Heart right ventricle (tissue), 16 donors: ENCODE measurements at places on chromosomes 12 and 14. TPM values are rescaled to one million over a fixed set of nuclear protein-coding genes. Genes with fewer than 3 reads are reported as not detected.

SLC11A2 gene
- 19.5 TPM for total RNA-seq

MYH6 gene
- 500 TPM for total RNA-seq

RGS6 gene
- total RNA-seq, result 22.1 TPM

SMIM41 gene
- not detected for total RNA-seq

C1R gene
- 43.6 TPM for total RNA-seq

FOXN4 gene
- not detected for total RNA-seq

TAS2R46 gene
- total RNA-seq, result not detected

TMEM117 gene
- total RNA-seq, result 7.2 TPM

FOXM1 gene
- total RNA-seq, result not detected

PLBD1 gene
- 45.1 TPM for total RNA-seq

SCNN1A gene
- total RNA-seq, result 0.51 TPM

SAMD15 gene
- total RNA-seq, result 0.17 TPM

AVPR1A gene
- total RNA-seq, result 1.9 TPM

DNA sequence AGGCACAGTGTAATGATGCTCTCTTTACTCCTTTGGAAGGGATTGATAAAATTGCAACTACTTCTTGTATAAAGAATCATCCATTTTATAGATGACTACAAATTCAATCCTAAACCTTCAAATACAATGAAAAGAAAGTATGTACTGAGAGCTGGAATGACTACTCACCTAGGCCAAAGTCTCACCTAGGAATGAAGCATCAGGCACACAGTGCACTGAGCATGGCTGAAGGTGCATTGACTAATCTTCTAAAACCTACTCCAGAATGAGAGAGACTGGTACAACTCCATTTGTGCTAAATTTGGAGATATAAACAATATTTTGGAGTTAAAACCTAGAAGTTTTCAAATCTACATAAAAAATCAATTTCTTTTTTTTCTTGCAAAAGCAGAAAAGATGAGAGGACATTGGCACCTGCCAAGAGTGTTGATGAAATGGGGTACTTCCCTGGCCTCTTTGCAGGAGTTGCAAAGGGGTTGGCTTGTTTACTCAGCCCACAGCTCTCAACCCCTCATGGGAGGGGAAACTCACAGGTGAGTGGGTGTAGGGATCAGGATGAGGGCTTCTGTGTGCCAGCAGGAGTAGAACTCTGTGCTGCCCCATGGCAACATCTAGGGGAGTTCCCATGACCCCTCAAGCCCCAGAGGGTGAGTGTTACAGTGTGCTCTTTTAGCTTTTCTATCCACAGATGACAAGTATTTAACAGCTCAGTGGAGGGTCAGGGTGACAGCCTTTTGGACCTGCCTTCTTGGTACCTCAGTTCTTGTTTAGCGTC lies 31.3 kb downstream of the CLECL1 start:
- peaks cover 19% of the 10 kb centered on the region for H3K4me1 ChIP-seq
- H3K4me3 ChIP-seq, result no peak overlapping the region
- no peaks in the 10 kb centered on the region for H3K36me3 ChIP-seq
- H3K27ac ChIP-seq, result no peak overlapping the region
- no peaks in the 10 kb centered on the region for H3K27me3 ChIP-seq

DNA sequence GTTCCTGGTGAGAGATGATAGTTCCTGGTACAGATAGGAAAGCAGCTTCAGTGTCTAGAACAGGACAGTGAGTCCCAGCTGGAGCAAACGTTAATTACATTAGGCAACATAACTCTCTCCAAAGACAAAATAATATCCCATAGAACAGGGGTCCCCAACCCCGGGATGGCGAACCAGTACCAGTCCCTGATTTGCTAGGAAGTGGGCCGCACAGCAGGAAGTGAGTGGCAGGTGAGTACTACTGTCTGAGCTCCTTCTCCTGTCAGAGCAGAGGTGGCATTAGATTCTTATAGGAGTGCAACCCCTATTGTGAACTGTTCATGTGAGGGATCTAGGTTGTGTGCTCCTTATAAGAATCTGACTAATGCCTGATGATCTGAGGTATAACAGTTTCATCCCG lies 204.1 kb downstream of the NELL2 start:
- no peaks in the 10 kb centered on the region for H3K4me1 ChIP-seq
- H3K36me3 ChIP-seq, result no peaks in the 10 kb centered on the region
- no peaks in the 10 kb centered on the region for H3K27me3 ChIP-seq
- H3K27ac ChIP-seq, result no peak overlapping the region

- H3K4me3 ChIP-seq, result peak within 1 kb of the TSS; percentile 67
- H3K36me3 ChIP-seq, result no peaks in the 10 kb centered on the region
- no peaks in the 10 kb centered on the region for H3K27me3 ChIP-seq
- peak within 1 kb of the TSS; percentile 86 for H3K27ac ChIP-seq
These were observed at the start of gene RAPGEF3 for GRCh38 chr12:47758834-47759690. Gene RAPGEF3, minus strand, starts transcription at chr12:47758880. Its CDS starts 324 bp downstream, at chr12:47758556.

- H3K4me3 ChIP-seq, result no peak overlapping the region
- H3K27ac ChIP-seq, result no peak overlapping the region
- no peaks in the 10 kb centered on the region for H3K27me3 ChIP-seq
- no peaks in the 10 kb centered on the region for H3K4me1 ChIP-seq
- DNase-seq, result no peak
These were observed 187.4 kb downstream of the KLHL28 start for GRCh38 chr14:44774396-44774795.

GRCh38 chr14:101897326-101897725 lies 67.0 kb upstream of the DYNC1H1 start:
- H3K4me3 ChIP-seq, result no peak overlapping the region
- H3K4me1 ChIP-seq, result peaks cover 3% of the 10 kb centered on the region
- peaks cover 100% of the 10 kb centered on the region for H3K36me3 ChIP-seq
- no peak overlapping the region for H3K27ac ChIP-seq
- DNase-seq, result no peak

DNA sequence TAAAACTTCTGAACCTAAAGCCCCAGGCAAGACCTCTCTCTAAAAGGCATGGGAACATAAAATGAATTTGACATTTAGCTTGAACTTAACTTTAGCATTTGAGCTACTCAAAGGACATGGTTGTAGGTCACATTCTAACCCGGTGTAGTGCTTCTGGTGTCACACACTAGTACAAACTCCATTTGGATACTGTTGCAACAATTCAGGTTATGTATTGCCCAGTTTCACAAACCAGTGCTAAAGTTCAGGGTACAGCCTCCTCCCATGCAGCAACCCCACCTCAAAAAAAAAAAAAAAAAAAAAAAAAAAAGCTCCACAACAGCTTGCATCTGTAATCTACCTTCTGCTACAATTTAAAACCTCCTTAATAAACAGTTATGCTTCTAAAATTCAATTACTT lies 7.8 kb downstream of the PPTC7 start:
- peak overlapping the region; percentile 74 for H3K27ac ChIP-seq
- no peak overlapping the region for H3K4me3 ChIP-seq
- peaks cover 51% of the 10 kb centered on the region for H3K4me1 ChIP-seq

DNA sequence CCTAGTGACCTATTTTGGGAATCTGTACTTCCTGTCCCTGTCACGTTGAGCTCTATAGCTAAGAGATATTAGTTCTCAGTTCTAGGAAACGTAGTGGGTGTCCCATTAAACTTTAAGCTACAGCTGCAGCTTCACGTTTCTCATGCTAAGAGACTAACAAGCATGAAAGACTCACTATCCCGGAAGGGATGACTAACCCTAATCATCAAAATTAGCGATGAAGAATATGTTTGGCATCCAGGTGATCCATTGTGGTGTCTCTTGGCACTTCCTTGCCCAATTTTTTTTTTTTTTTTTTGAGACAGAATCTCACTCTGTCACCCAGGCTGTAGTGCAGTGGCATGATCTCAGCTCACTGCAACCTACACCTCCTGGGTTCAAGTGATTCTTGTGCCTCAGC lies 11.0 kb upstream of the LALBA start:
- H3K4me1 ChIP-seq, result no peaks in the 10 kb centered on the region
- H3K27ac ChIP-seq, result no peak overlapping the region
- no peak overlapping the region for H3K4me3 ChIP-seq
- peaks cover 4% of the 10 kb centered on the region for H3K27me3 ChIP-seq

- no peaks in the 10 kb centered on the region for H3K36me3 ChIP-seq
- H3K27me3 ChIP-seq, result no peaks in the 10 kb centered on the region
- DNase-seq, result peak; percentile 47
- H3K27ac ChIP-seq, result no peak overlapping the region
- no peak overlapping the region for H3K4me3 ChIP-seq
These were observed 86.6 kb downstream of the KDM2B start for GRCh38 chr12:121494093-121494787.

DNA sequence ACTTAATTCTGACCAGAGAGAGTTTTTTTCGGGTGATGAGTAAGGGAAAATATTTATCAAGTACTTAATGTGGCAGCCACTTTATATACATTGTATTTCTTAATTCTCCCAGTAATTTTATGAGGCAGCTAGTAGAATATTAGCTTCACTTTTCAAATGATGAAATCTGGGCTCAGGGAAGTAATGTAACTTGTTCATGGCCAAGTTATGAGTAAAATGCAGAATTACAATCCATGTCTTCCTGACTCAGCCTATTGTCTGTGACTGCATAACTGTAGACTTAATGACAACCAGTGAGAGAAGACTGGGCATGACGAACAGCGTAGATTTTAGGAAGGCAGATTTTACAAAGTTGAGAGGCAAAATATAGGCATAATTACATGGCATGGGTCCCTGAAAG lies 106.7 kb upstream of the MIS18BP1 start:
- no peaks in the 10 kb centered on the region for H3K27me3 ChIP-seq
- H3K4me3 ChIP-seq, result no peak overlapping the region
- H3K36me3 ChIP-seq, result no peaks in the 10 kb centered on the region
- no peak overlapping the region for H3K27ac ChIP-seq

GRCh38 chr12:54571193-54572188 lies 17.0 kb downstream of the PPP1R1A start:
- no peaks in the 10 kb centered on the region for H3K4me1 ChIP-seq
- H3K36me3 ChIP-seq, result no peaks in the 10 kb centered on the region
- H3K27me3 ChIP-seq, result no peaks in the 10 kb centered on the region

DNA sequence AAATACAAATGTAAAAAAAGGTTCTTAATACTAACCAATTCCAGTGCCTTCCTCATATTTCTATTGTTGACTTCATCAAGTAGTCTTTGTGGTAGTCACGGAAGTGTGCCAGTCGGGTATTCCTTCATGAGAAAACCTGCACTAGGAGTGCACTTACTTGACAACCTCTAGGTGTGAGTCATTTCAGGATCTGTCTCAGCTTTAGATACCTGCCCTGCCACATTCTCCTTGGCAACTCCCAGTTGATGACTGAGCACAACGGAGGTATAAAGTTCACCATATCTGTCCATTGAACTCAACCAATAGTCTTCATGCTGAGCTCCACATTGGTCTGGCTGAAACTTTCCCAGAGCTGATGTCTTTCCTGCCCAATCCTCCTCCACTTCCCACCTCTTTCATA lies 215.7 kb downstream of the SYT10 start:
- H3K4me3 ChIP-seq, result no peak overlapping the region
- DNase-seq, result no peak
- H3K27ac ChIP-seq, result no peak overlapping the region
- no peaks in the 10 kb centered on the region for H3K27me3 ChIP-seq
- H3K4me1 ChIP-seq, result no peaks in the 10 kb centered on the region
- H3K36me3 ChIP-seq, result no peaks in the 10 kb centered on the region

GRCh38 chr14:61145034-61145902 lies 135.9 kb downstream of the TMEM30B start:
- H3K27me3 ChIP-seq, result no peaks in the 10 kb centered on the region
- no peak for DNase-seq
- H3K4me3 ChIP-seq, result no peak overlapping the region
- no peaks in the 10 kb centered on the region for H3K4me1 ChIP-seq
- H3K27ac ChIP-seq, result peak overlapping the region; percentile 46

DNA sequence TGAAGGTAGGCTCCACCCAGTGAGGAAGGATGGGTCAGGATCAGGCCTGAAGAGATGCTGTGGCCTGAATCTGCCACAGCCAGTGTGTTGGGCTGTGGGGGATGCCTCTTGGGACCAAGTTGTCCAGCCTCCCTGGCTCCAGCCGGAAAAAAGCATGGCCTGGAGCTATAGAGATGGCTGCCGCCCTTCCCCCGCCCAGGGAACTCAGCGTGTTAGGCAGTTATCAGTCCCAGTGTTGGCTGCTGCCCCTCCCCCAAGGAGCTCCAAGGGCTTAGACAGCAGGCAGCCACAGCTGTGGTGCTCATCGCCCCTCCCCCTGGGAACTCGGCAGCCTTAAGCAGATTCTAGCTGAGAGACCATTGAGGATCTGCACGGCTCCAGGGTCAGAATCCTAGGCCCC lies 158.0 kb downstream of the CAPZA3 start:
- no peaks in the 10 kb centered on the region for H3K36me3 ChIP-seq
- H3K27me3 ChIP-seq, result no peaks in the 10 kb centered on the region
- H3K4me3 ChIP-seq, result no peak overlapping the region
- no peaks in the 10 kb centered on the region for H3K4me1 ChIP-seq
- DNase-seq, result peak; percentile 74
- no peak overlapping the region for H3K27ac ChIP-seq

GRCh38 chr14:36161776-36162175 lies 14.7 kb downstream of the PTCSC3 start:
- no peak overlapping the region for H3K27ac ChIP-seq
- H3K36me3 ChIP-seq, result no peaks in the 10 kb centered on the region
- no peak overlapping the region for H3K4me3 ChIP-seq
- H3K27me3 ChIP-seq, result peaks cover 5% of the 10 kb centered on the region
- no peak for DNase-seq

- no peaks in the 10 kb centered on the region for H3K4me1 ChIP-seq
- H3K4me3 ChIP-seq, result no peak overlapping the region
- no peaks in the 10 kb centered on the region for H3K36me3 ChIP-seq
- no peak for DNase-seq
- no peak overlapping the region for H3K27ac ChIP-seq
These were observed 357.1 kb upstream of the SFSWAP start for GRCh38 chr12:131353826-131354225.

DNA sequence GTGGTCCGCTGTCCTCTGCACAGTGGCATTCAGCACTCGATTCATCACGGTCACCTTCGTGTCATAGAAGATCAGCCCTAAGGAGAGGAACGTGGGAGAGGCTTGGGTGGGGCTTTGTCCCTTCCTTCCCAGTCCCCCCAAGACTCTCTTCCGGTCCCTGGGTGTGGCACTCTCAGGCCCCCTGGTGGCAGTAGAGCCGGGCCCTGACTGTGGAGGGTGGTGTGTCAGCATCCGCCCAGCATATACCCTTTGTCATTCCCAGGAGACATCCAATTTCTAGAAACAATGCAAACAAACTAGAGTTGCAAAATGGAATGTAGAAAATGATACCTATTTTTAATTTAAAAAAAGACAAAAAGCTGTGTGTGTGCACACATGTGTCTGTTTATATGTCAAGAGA lies 45.0 kb downstream of the TRAFD1 start:
- peaks cover 95% of the 10 kb centered on the region for H3K36me3 ChIP-seq
- no peaks in the 10 kb centered on the region for H3K27me3 ChIP-seq
- H3K27ac ChIP-seq, result no peak overlapping the region
- H3K4me1 ChIP-seq, result no peaks in the 10 kb centered on the region
- H3K4me3 ChIP-seq, result no peak overlapping the region

GRCh38 chr12:57072661-57073060 lies 5.9 kb downstream of the NEMP1 start:
- H3K27ac ChIP-seq, result no peak overlapping the region
- H3K36me3 ChIP-seq, result peaks cover 7% of the 10 kb centered on the region
- no peaks in the 10 kb centered on the region for H3K27me3 ChIP-seq
- no peaks in the 10 kb centered on the region for H3K4me1 ChIP-seq
- H3K4me3 ChIP-seq, result no peak overlapping the region
